Germinal center (tissue), 1 donor: ENCODE measurements at places on chromosomes 6 and 20.

DNA sequence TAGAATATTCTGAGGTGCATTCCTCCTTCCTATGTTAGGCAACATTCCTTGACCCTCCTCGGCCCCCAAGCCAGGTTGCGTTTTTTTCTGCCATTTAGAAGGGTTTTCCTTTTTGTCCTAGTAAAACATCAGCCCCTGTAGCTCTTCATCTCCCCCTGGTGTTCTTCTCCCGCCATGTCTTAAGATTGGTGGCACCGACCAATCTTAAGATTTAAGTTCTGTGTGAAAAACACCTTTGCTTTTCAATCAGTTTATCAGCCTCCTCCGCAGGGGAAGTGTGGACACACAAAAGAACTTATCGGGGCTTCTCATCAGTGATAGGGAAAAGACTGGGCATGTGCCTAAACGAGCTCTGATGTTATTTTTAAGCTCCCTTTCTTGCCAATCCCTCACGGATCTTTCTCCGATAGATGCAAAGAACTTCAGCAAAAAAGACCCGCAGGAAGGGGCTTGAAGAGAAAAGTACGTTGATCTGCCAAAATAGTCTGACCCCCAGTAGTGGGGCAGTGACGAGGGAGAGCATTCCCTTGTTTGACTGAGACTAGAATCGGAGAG is 719 bp upstream of the EDN1 start:
- peak; percentile 66 for DNase-seq

DNA sequence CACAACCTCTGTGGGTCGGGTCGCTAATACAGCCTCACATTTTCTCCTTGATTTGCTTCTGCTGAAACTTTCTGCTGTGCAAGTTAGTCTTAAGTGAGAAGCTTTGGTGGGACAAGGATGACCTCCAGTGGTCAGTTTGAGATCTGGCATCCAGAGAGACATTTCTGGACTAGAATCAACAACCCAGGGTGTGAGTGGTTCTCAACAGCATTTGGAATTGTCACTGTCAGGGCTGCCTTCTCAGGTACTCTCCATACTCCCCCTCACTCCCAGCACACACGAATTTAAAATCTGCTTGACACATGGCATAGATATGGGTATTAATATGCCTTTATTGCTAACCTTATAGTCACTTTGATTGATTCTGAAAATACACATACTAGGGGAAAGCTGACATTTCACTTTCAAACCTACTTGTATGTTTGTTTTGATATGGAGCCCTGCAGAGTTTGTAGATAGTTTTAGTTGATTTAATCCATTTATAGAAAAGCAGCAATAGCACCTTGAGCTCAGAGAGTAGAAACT is 13.2 kb downstream of the OTOR start:
- DNase-seq, result peak; percentile 38

DNA sequence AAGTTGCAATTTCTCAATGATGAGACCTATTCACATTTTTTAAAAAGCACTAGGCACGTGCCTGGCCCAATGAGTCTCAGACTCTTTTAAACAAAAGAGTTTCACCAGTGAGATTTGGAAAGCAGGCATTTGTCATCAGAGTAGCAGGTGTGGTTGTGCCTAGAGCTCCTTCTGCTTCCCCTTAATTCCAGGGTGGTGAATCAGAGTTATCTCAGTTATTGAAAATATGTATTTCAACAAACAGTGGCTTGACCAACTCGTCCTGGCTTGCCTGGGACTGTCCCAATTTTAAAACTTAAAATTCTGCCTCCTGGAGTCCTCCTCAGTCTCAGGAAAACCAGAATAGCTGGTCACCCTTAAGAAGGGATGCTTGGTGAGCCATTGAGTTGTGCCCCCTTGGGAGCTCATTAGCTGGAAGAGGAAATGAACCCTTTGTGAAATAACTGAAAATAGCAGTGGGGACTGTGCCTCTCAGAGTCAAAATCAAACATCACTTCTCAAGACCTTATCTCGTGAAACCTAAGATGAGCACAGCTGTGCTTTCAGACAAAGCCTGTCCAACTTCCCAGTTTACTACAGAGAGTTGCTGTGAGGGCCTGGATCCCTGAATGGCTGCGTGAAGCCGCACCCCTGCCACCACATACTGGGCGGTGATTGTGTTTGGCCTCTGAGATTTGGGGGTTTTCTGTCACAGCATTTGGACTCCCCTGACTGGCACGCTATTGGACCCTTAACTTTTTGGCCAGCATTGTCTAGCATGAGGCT is 116.3 kb downstream of the ANKRD60 start:
- no peak for DNase-seq

DNA sequence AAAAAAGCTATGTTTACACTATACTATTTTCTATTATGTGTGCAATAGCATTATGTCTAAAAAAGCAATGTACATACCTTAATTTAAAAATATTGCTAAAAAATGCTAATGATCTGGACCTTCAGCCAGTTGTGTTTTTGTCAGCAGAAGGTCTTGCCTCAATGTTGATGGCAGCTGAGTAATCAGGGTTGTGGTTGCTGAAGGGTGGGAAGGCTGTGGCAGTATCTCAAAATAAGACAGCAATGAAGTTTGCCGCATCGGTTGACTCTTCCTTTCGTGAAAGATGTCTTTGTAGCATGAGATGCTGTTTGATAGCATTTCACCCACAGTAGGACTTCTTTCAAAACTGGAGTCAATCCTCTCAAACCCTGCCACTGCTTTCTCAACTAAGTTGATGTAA is 134.7 kb upstream of the CDYL start:
- DNase-seq, result no peak

DNA sequence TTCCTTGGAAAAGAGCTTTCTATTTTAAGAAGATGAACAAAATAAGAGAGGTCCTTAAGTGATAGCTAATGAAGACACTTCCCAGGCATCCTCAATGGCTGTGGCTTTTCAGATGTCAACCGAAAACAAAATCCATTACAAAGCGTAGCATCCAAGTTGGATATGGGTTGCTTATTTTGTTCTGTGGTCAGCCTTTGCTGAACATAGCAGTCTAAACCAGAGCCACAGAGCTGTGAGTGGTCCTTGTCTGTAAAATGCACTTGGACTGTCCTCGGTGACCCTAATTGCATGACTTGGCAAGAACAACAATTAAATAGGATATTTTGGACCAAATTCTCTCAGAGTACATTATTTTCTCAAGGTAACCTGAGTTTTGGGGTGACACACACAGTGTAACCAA is 10.4 kb upstream of the BFSP1 start:
- no peak for DNase-seq

- DNase-seq, result no peak
These were observed 1.5 kb downstream of the ANKS1A start for GRCh38 chr6:34890533-34890925.

- no peak for DNase-seq
These were observed 2.8 kb upstream of the NUP153 start for GRCh38 chr6:17709476-17709875.

DNA sequence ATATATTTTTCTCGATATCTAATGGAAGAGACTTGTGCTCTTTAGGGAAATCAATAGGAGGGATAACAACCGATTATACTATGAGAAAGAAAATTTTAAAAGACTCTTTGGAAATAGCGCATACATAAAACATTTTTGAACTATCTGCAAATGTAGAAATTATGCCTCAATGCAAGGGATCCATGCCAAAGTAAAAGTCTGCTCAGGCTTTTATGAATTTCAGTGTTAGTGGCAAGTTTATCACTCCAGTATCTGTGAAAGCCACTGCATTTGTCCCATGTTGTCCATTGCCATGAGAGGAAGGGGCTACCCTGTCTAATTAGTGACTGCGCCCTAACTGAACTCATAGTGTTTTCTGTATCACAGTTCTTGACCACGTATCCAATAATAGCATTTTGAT is 81.4 kb downstream of the TSHZ2 start:
- DNase-seq, result no peak

GRCh38 chr20:46545077-46545826 is 5.2 kb downstream of the OCSTAMP start:
- DNase-seq, result no peak

DNA sequence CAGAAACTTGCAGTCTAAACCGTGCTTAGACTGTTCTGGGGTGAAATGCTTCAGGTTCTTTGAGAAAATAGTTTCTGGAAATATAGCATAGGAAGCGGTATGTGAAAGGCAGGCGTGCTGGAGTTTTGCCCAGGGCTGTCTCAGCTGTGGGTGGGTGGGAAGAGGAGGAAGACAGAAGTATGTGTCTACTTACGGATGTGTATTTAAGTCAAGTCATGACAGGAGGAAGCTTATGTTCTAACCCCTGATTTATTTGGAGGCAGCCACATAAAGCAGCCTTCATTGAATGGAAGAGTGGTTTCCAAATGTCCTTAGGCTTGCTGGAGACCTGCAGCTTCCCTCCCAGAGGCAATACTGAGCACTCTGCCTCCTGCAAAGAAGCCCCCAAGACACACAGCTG is 345.8 kb upstream of the PRND start:
- DNase-seq, result no peak

- DNase-seq, result no peak
These were observed 7.2 kb upstream of the CCNC start for GRCh38 chr6:99575544-99576227.

GRCh38 chr20:25054995-25055629 is 2.8 kb downstream of the ACSS1 start:
- DNase-seq, result no peak

- no peak for DNase-seq
These were observed 166.0 kb downstream of the DLL1 start for GRCh38 chr6:170124836-170125235.

DNA sequence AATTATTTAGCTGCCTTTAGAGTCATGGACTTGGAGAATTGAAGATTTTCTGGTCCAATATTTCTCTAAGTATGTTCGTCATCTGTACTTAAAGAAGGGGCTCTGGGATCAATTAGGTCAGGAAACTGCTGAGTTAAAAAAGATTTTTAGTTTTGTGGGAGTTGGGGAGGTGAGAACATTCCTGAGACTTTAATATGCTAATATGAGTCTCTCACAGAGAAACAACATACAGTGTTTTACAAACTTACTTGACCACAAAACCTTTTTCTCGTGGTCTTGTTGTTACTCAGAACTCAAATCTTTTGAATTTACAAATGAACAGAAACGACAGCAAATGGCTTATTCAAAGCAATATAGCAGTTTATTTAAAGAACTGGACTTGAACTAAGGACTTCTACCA is 67.9 kb downstream of the LIN28B start:
- DNase-seq, result no peak

- DNase-seq, result no peak
These were observed 53.1 kb downstream of the SLC35D3 start for GRCh38 chr6:136975089-136975715.

GRCh38 chr6:128499079-128499731 is 21.2 kb downstream of the PTPRK start:
- DNase-seq, result no peak

DNA sequence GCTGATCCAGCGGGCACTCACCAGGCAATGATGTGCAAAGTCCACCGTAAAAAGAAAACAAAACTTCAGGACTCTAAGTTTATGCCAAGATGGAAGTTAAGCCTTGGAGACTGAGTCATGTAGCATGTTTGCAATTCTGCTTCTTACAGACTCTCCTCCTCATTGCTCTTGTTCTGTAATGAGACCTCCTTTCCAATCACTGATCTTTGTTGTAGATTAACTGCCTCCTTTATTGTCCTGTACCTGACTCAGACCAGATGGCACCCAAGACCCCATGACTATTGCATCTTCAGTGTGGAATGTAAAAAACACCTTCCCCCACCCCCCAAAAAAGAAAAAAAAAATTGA is 11.2 kb downstream of the NEU1 start:
- no peak for DNase-seq

- DNase-seq, result no peak
These were observed 42.5 kb downstream of the MAN1A1 start for GRCh38 chr6:119307056-119307455.

DNA sequence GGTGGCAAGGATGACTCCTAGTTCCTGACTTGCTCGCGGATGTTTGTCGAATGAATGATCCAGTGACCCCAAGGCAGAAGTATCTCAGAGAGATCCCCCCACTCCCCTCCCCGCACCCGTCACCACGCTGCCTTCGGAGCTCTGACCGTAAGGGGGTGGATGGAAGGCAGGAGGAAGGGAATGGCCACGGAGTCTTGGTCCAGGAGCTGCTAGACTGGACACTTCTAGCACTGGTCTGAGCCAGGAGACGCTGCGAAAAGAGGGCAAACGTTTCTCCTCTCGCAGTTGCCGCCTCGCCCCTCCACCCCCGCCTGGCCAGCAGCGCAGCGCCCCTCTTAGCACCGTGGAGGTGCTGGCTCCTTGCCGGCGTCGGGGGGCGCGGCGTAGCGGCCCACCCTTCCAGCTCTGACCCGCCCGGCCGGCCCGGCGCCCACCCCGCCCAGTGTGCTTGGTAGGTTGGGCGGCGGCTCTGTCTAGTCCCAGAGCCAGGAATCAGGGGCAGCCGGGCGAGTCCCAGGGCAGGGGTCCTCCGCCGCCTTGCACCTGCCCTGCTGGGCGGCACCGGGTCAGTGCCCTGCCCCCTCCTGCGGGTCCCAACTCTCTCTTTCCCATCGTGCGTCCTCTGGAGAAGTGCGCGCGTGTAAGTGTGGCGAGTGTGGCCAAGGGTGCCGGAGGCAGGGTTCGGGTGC is 2.4 kb upstream of the DBNDD2 start:
- peak; percentile 10 for DNase-seq

DNA sequence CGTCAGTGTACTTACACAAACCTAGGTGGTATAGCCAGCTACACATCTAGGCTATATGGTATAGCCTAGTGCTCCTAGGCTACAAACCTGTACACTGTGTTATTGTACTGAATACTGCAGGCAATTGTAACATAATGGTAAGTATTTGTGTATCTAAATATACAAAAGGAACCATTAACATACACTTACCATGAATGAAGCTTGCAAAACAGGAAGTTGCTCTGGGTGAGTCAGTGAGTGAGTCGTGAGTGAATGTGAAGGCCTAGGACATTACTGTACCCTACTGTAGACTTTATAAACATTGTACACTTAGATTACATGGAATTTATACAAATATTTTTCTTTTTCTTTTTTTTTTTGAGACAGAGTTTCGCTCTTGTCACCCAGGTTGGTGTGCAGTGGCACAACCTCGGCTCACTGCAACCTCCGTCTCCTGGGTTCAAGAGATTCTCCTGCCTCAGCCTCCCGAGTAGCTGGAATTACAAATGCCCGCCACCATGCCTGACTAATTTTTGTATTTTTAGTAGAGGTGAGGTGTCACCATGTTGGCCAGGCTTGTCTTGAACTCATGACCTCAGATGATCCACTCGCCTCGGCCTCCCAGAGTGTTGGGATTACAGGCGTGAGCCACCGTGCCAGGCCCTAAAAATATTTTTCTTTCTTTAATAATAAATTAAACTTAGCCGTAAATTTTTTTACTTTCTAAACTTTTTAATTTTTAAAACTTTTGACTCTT is 15.4 kb upstream of the KIAA1755 start:
- no peak for DNase-seq

GRCh38 chr6:43021270-43022047 is at the start of gene RRP36:
RRP36 (plus strand) TSS chr6:43021623; CDS start chr6:43021655, 32 bp downstream.
- DNase-seq, result peak; percentile 83

- DNase-seq, result no peak
These were observed 100.9 kb upstream of the PMEPA1 start for GRCh38 chr20:57810511-57811373.

DNA sequence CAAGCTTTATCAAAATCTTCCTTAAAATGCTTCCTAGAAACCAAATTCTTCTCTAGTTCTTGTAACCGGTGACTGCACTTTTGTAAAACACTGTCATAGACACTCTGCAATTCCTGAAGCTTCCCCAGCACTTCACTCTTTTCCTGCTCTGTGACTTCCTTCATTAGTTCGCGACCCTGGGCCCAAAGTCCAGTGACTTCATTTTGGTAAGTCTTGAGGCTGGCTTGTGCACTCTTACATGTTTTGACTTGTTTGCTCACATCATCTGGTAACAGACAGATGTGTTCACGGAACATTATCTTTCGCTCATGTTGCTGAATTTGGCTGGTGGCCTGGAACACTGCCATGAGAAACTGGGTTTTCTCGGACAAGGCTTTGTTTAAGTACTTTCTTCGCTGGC is 306.2 kb downstream of the SYNE1 start:
- DNase-seq, result no peak
